CD4-positive, alpha-beta T cell treated with Interleukin-12 subunit alpha and Interleukin-12 subunit beta, for 1 hour (primary cell): ENCODE measurements at places on chromosomes 13 and 19.

DNA sequence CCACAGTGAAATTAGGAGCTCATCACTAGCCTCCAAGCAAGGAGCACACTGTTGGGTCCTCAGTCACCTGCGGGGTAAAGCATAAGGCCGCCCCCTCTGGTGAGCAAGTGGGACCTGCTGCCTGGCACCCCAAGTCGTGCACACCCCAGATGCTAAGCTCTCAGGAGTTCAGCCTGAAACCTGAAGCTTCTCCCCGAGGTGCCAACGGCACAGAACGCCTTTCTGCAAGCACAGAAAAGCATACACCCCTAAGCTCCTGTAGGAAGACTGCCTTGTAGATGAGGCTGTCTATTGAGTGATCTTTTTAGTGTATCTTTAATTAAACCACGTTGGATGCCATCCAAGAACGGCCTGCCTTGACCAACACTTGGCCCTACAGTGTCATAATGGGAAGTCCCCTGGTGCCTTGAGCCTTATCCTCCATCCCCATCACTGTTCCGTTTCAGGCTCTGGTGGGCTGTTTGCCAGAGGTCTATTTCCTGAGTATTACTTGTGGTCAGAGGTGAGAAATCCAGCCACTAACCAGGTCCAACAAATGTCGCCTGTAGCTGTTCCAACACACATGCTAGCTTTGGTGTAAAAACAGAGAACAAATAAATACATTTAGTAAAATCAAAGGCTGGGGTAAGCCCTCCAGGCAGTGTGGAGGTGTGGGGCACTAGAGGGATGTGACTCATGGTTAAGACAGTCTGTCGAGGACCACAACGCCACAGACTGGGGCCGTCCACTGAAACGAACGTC is 44.8 kb downstream of the C13orf42 start:
- no peak for DNase-seq

GRCh38 chr13:93243375-93244063 is 16.9 kb downstream of the GPC6 start:
- DNase-seq: no peak

DNA sequence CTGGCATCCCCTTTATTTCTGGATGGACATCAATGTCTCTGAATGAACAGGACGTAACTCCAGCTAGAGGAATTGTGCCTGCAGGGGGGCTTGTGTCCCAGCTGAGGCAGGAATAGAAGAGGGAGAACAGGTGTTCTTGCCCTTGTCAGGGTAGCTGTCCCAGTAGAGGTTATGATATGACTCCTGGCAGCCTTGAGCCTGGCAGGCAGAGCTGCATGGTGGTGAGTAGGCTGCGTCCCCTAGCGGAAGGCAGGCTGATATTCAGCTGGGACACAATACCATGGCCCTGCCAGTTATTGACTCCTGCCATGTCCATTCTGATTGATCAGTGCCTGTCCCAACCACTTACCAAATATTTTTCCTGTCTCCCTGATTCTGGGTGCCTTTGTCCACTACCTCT is 197.2 kb downstream of the RAP2A start:
- no peak for DNase-seq

- no peak for DNase-seq
These were observed 70.9 kb upstream of the WASF3 start for GRCh38 chr13:26486550-26486949.

GRCh38 chr13:39684531-39685137 is 29.2 kb downstream of the COG6 start:
- DNase-seq: peak; percentile 38

GRCh38 chr19:12779162-12779993 is 4.0 kb upstream of the HOOK2 start:
- peak; percentile 26 for DNase-seq

DNA sequence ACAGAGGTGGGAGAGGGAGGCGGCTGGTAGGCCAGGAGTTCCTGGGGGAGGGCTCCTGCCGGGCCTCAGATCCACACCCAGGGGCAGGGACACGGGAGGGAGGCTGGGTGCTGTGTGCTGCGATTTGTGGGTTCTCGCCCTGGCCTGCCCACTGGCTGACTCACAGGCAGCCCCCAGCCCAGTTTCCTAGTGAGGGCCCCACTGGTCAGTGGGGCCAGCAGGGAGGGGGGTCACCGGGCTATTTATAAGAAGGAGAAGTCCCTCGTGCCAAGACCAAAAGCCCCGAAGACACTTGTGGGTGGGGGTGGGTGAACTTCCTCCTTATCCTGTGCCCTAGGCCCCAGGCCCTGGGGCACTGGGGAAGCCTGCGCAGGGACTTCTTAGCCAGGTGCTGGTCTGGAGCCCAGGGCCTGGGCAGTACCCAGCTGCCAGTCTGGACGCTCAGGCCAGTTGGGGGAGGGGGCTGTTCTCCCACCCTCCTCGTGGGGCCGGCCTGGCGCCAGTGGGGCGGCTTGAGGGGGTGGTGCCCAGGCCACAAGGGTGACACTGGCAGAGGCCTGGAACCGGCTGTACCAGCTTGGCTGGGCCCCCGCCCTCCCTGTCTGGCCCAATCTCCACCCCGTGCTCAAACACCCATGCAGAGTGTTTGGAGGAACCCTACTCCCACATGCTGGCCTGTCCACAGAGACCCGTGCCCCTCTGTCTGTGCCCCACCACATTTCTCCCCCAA is 5.0 kb upstream of the JUNB start:
- DNase-seq: peak; percentile 42

GRCh38 chr13:97141097-97141496 is 81.0 kb upstream of the MBNL2 start:
- no peak for DNase-seq

DNA sequence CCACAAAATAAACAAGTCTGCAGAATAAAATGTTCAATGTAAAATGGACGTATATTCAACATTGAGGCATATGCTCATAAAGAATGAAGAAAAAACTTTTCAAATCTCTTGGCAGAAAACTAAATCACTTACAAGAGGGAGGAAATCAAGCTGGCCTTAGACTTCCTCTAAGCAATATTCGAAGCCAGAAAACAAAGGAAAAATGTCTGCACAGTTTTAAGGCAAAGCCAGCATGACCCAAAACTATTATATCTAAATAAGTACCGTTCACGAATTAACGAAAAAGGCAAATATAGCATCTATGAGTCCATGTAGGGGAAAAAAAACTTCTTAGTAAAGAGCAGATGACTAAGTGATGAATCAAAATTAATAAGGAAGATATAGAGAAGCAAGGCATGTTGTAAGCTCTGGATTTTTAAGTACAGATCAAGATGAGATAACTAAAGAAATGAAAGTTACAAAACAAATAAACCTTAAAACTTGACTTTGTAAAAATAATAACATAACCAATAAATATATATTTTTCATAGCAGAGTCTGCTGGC is 101.3 kb downstream of the KCNRG start:
- no peak for DNase-seq

- no peak for DNase-seq
These were observed 13.9 kb downstream of the ZNF543 start for GRCh38 chr19:57334191-57334590.

- no peak for DNase-seq
These were observed 716 bp upstream of the ZNF420 start for GRCh38 chr19:37077501-37077933.
